ENCODE measurements at places on chromosomes 3 and 15.
A peak's percentile ranks its signal among the peaks of the same experiment; 100 is the strongest.

DNA sequence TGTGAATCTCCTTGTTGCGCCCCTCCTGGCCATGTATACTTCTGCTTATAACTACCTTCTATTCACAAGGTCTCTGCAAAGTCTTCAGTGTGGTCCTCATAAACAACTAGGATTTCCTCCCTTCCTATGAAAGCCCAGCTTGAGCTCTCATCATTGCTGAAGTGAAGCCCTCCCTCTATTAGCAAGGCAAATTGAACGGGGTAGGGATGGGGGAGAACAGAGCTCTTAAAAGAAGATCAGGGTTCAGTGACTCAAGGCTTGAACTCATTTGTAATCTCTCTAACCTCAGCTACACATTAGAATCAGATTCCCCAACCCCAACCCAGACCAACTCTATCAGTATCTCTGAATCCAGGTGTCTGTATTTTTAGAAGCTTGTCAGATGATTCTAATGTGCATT, 88.3 kb upstream of the ST8SIA2 start:
- DNase-seq, result no peak

DNA sequence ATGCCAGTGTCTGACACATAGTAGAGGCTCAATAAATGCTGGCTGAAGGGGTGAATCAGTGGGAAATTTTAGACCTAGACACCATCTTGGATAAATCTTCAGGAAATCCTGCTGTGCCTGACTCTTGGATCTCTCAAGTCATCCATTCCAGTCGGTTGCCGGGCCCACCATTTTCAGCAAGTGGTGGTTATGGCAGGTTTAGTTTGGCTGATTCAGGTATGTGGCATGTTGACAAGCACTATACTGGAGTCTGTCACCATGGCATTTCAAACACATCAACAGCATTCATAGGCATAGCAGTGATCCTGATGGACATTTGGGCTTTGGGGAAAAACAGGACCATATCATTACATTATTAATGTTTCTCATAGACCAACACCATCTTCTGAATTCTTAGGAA, 25.7 kb upstream of the APH1B start:
- no peak for DNase-seq

DNA sequence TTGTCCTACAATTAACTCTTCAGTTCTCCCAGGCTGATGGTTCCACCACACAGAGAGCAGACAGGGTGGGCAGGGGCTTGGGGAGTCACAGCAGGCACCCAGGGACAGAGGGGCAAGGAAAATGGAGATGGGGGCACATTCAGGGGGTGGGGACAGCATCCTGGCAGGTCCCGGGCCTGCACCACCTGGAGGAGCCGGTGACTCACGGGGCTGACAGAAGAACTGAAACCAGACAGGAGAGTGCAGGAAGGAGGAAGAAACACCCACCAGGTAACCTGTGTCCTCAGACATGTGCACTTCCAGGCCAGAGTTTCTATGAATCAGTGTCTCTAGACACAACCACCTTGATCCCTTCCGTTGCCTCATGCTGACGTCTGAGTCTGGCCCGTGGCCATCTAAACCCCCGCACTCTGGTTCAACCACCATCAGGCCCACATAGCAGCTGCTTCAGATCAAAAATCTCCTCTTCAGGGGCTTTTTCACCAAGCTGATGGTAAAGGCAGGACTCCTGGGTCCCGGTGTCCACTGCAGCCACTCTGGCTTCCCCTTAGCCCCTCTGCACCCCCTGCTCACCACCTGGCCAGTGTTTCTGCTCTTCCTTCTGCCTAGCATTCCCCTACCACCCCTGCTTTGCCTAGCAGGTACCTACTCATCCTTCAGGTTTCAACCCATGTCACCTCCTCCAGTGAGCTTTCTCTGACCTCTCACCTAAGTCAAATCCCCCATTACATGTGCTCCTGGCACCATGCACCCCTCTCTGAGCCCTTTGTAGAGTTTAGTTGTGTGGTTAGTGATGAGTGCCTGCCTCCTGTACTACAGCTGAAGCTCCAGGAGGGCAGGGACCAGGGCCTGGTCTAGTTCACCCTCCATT, 16.5 kb upstream of the CYP11A1 start:
- DNase-seq, result no peak

DNA sequence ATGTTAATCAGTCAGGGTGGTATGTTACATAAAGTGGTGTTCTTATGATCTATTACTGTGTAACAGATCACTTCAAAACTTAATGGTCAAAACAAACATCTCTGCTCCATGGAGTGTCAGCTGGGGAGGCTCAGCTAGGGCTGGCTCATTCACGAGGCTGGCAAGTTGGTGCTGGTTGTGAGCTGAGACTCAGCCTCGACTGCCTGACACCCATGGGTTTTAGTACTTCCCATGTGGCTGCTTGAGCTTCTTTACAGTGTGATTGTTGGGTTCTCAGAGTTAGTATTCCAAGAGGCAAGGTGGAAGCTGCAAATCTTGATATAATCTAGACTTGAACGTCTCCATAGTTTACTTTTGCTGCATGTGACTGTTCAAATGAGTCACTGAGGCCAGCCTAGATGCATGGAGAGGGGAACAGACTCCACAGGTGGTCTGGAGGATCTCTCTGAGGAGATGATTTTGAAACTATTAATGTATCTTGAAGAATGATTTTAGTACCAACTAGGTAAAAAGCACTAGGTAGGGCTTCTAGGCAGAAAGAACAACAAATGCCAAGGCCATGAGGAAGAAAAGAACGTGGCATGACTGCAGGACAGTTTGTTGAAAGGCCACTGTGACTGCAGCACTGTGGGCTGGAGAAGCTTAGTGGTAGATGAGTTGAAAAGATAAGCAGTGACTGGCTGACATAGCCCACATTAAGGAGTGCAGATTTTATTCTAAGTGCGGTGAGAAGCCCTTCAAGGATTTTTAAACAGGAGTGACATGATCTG, 281.1 kb upstream of the PROK2 start:
- no peak for DNase-seq

DNA sequence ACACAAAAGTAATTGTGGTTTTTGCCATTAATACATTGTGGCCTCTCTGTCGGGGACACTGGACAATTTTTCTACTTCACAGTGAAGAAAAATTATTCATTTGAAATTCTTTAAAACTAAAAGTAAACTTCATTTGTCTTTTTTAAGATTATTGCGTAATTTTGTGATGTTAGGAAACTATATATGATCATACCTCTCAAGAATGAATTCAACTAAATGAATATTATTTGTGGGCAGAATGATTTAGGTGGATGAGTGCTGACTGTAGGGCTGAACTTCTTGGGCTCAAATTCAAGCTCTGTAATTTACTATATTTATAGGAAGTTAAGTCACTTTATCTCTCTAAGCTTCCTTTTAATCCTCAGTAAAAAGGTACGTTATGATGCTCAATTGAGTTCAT, 441.2 kb downstream of the ROBO1 start:
- no peak for DNase-seq

DNA sequence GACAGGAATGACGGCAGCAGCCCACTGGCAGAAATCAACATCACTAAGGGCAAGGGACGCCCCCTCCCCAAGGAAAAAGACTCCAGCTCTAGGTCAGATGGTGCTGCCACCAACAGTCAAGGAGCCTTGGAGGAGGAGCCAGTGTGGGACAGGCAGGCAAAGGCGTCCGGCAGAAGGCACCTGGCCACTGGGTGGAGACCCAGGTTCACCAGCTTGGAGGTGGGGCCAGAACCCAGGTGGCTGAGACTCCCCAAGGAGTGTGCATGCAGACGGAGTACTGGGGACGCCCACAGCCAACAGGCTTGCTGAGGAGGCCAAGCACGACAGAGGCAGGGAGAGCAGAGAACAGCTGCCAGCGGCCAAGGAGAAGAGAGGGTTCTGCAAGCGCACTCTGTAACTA, 35.2 kb downstream of the PTPN23 start:
- no peak for DNase-seq

- no peak for DNase-seq
Observed at GRCh38 chr3:37477711-37478487, 303.5 kb upstream of the LRRFIP2 start.

GRCh38 chr3:45929042-45929679, 14.1 kb upstream of the CXCR6 start:
- peak; percentile 5 for DNase-seq

GRCh38 chr3:179765396-179765795, 112.6 kb downstream of the USP13 start:
- no peak for DNase-seq

DNA sequence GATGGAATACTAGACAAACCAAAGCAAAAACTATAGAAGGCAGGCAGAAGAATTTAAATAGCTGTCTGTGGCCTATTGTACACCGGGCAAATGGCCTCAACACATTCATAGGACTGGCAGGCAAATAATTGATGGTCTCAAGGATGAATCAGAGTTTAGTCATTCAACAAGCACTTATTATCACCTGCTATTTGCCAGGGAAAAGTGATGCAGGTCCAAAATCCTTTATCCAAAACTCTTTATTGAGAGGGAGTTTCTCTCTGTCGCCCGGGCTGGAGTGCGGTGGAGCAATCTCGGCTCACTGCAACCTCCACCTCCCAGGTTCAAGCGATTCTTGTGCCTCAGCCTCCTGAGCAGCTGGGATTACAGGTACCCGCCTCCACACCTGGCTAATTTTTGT, 2.3 kb downstream of the EIF2AK4 start:
- DNase-seq, result no peak

GRCh38 chr3:32241100-32241499, 2.6 kb downstream of the CMTM8 start:
- no peak for DNase-seq

DNA sequence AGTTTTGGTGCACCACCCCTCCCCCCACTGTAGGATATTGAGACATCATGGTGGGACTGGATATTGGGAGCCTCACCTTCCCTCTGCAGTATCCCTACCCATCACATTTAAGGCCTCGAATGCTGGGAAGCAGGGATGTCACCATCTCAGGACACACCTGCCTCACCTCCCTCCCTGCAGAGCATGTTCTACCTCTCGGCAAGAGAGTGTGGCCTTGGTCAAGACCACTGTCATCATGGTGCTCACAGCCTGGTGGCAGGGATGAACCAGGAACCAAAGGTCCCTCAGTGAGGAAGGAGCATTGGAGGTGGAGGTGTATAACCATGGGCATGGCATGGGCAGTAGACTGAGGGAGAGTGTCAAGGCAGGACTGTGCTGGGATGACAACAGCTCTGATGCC, 104.8 kb downstream of the CORO2B start:
- no peak for DNase-seq

DNA sequence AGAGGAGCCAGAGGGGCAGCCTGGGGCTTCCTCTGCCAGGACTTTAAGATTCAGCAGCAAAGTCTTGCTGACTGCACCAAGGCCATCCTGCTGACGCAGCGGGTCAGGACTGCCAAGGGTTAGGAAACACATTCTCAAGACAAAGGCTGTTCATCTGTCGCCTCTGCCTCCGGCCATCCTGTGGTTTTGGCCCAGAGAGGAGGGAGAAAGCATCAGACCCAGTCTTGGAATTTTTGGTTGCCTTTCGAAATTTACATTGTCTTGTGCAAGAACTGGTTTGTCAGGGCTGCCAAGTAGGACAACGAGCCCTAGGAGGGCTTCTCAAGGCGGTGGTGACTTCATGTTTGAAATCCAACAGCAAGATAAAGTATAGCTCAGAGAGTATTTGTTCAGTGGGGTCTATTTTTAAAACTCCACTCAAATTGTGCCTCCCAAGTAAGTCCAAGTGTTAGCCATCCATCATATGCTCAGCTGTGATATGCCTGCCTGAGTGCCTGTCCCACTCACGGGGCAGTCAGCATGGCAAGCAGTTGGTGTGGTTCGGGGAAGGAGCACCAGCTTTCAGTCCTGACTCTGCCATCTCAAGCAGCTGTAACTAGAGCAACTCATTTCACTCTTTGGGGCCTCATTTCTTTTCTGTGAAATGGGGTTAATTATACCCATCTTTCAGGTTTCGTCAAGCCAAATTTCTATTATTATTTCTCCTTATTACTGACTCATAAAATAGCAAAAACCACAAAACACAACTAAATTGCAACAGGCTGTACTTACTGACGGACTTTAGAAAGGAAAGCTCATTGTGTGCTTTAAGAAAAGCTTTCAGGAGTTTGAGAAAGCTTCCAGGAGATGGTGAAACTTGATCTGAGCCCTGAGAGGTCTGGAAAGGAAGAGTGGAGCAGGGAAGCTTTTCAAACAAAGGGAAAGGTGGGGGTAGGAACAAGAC, 42.4 kb upstream of the RHO start:
- DNase-seq, result peak; percentile 61

DNA sequence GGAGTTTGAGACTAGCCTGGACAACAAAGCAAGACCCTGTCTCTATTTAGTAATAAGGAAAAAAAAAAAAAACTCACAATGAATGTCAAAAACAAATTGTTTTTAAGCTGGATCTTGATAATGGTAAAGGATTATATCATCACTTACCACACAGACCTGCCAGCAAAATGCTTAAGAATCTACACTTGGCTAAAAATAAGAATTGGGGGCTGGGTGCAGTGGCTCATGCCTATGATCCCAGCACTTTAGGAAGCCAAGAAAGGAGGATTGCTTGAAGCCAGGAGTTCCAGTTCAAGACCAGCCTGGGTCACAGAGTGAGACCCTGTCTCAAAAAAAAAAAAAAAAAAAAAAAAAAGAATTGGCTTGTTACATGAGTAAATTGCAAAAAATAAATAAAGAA, 31.0 kb downstream of the ACAP2 start:
- no peak for DNase-seq

DNA sequence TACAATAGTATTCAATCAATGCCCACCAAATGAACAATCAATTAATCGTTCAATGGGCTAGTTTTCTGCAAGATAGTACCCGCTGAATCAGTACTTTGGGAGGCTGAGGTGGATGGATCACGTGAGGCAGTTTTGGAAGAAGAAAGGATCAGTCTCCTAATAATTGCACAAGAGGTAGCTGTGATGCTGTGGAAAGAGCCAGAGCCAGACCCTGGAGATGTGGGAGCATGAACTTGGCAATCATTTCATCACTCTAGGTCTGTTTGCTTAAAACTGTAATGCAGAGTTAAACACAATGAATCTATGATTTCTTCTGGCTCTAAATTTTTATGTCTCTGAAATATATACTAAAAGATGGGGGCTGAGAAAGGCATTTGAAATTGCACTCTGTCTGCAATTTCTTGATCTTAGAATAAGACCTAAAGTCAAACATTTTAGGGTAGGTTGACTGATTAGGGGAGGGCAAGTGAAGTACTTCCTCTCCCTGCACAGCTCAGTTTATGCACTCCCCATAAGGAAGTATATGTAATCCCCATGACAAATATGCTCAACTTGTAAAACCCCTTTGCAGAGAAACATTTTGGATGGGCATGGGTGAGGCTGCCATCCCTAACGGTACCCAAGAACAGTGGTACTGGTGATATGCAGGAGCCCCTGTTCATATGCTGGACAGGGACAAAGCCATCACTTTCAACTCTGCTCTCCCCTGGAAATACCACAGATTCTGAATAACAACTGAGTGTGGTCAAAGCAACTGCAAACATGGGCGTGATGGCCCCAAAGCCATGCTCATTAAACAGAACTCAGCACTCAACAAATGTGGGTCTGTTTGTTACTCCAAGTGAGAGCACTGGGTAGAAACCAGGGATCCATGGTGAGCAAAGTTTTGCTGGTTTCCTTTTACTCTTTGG, 28.6 kb upstream of the SPATA12 start:
- DNase-seq, result no peak

DNA sequence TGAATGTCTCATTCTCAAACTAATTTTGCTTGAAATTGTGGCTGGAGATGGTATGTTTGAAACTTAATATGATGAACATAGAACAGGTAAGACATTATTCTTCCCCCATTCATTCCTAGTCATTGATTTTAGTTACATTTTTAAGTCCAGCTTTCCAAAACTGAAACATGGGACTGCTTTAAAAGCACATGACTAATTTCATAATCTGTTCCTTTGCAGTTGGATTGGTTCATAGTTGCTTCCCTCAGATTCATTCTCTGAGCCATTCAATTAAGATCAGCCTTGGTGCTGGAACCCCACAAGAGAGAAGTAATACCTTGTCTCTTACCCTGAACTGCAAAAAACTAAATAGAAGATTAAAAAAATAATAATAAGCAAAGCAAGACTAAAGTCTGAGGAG, 87.5 kb upstream of the TGFBR2 start:
- no peak for DNase-seq
